ENCODE measurements at places on chromosomes 2 and 18.

DNA sequence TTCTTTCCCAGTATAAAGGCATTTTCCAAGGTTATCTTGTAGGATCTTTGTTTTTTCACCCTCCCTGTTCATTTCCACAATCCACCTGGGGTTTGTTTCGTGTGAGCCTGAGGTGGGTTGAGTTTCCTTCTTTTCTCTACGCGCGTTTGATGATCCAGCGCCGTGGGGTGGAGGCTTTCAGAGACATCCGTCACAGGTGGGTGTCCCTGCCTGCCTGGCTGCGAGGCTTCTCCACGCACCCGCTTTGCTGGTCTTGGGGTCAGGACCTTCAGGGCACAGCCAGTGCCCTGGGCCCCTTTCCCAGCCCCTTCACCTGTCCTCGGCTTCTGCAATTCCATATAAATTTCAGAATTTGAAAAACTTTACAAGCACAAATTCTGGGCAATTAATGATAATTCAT lies 109.0 kb upstream of the ALKAL2 start:
- no peak for DNase-seq

- DNase-seq = no peak
Measured at GRCh38 chr18:42477267-42477666, 522.2 kb downstream of the PIK3C3 start.

GRCh38 chr18:47754311-47755101 lies 176.0 kb downstream of the SMAD2 start:
- peak; percentile 11 for DNase-seq

DNA sequence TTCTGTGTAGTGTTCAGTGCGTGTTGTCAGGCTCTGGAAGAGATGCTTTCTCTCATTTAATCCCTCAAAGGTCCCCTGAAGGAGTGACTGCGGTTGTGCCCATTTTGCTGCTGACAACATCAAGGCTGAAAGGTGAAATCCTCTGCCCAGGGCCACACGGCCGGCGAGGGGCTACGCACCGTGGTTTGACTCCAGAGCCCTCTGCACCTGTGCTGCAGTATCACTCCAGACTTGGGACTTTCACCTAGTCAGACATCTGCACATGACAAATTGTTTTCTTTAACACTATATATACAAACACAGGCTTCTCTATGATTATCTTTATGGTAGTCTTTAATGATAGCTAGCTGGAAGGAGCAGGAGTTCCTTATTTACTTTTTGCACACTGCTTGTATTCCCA lies 90.2 kb downstream of the ARMC9 start:
- no peak for DNase-seq

GRCh38 chr2:241898463-241899270 lies 29.1 kb downstream of the RTP5 start:
- no peak for DNase-seq

- no peak for DNase-seq
Measured at GRCh38 chr2:25073914-25074313, 32.0 kb downstream of the EFR3B start.

DNA sequence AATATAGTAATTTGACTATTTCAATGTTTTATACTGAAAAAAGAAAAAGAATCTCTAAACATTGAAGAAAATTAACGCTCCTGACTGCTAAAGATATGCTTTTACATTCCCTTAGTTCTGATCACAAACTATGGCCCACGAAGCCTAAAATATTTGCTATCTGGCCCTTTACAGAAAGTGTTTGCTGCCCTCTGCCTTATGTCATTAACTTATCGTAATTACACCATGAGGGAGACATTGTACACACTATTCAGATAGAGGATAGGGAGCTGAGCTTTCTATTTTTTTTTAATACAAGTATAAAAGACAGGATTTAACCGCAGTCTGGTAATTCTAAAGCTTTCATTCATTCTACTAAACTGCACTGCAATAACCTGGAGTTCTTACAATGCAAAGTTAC lies 393.1 kb upstream of the DCC start:
- DNase-seq = no peak

DNA sequence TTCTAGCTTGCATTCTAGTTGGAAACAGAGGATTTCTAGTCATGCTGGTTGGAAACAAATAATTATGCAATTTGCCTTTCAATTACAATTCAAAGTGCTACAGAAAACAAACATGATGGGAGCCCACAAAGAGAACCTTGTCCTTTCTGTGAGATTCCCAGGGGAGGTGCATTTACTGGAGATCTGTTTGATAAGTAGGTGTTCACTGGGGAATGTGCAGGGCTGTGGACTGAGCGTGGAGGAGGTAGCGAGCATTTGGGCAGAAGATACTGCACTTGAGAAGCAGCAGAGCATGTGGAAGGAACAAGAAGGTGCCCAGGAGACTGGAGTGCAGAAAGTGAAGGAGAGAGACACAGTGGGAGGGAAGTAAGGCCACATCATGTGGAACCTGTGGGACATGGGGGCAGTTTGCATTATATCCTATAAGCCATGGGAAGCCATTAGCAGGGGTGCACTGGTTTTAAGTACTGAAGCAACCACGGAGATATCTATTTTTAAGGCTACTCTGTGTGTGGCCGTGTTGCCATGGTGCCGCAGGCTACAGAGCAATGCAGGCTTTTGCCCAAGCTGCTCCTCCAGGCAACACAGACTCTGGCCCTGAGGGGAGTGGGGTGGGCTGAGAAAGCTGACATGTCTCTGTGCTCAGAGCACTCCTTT lies 154.0 kb downstream of the ANTXR1 start:
- no peak for DNase-seq

- no peak for DNase-seq
Measured at GRCh38 chr2:167147271-167147941, 259.1 kb downstream of the XIRP2 start.

GRCh38 chr2:142718576-142719155 lies 158.8 kb upstream of the KYNU start:
- DNase-seq = no peak

GRCh38 chr2:74751981-74752851 lies 81.7 kb upstream of the HK2 start:
- no peak for DNase-seq

GRCh38 chr2:76998704-76999103 lies 523.5 kb downstream of the LRRTM4 start:
- no peak for DNase-seq

- DNase-seq = peak; percentile 17
Measured at GRCh38 chr18:23237524-23238151, 102.4 kb downstream of the CABLES1 start.

DNA sequence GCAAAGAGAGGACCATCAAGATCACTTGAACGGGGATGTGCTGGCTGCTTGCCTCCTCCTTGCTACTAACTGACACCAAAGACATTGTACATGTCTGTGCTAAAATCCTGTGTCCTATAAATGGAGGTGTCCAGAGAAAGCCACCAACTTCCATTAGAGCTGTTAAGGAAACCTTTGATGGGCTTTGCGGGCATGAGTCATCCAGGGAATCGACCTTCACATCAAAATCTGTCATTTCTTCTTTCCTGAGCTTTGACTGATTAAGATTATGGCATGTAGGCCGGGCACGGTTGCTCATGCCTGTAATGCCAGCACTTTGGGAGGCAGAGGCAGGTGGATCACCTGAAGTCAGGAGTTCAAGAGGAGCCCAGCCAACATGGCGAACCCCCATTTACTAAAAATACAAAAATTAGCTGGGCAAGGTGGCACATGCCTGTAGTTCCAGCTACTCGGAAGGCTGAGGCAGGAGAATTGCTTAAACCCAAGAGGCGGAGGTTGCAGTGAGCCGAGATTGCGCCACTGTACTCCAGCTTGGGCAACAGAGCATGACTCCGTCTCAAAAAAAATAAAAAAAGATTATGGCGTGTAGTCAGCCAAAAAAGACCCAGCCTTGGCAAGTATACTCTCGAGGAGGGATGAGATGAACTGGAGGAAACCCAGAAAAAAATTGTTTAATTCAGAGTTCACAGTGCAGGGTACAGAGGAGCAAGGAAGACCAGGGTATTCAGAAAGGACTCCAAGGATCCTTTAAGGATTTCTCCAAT lies 115.8 kb downstream of the CABLES1 start:
- DNase-seq = no peak

DNA sequence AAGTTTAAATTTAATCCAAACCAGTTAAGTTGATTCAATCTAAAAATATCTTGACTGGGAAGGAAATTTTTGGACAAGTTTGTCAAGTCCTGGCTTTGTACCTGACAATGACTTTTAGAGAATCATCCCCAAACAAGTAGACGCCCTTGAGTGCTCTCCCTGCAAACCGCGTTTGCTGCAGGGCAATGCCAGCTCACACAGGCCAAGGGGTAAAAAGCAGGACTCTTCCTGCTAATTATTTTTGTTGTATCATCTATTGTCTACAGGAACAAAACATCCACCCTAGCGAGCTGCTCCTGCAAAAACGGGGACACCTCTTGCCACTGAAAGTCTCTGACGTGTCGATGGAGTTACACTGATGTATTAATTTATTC lies 10.9 kb downstream of the ID2 start:
- DNase-seq = no peak

GRCh38 chr2:239271882-239272281 lies 128.9 kb downstream of the HDAC4 start:
- no peak for DNase-seq

- DNase-seq = no peak
Measured at GRCh38 chr2:98089941-98090340, 3.0 kb downstream of the VWA3B start.

DNA sequence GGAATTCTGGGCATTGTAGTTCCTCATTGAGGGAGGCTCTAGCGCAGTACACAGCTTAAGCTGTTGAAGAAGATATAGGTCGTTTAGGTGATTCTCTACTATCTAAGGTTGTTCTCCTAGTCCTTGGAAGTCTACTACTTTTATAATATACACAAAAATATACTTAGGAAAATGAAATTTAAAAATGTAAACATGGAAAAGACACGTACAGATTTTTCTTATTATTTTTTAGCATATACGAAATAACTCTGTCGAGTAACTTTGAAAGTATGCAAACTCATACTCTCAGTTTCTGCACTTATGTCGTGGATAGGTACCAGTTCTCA lies 272 bp upstream of the FASTKD1 start:
- no peak for DNase-seq

DNA sequence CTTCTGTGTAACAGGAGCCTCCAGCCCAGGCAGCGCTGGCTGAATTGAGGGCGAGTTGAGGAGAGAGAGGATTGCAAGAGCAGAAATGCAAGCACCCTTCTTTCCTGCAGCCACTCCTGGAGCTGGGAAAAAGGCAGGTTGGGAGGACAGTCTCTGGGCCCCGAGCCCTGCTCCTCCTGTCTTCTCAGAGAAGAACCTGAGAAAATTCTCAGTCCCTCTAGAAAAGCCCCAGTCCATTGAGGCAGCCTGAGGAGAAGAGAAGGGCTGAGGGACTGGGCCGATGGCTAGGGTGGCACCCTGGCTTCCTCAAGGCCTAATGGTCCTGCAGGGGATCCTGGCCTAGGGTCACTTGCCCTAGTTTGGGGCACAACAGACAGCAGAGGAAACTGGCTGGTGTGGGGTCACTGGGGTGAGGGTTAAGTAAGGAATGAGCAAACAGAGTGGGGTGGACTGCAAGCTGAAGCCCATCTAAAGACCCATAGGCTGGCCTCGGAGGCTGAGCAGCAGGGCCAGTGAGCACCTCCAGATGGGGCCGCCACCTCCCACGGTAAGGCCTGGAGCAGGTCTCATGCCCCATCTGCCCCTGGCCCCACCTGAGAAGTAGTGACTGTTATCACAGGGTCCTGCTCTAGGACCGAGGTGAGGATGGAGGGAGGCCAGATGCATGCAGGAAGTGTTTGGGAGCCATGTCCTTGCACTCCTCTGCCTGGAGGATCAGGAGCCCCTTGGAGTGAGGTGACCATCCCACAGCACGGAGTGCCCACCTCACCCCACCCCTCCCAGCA lies 12.4 kb downstream of the CIB4 start:
- no peak for DNase-seq

DNA sequence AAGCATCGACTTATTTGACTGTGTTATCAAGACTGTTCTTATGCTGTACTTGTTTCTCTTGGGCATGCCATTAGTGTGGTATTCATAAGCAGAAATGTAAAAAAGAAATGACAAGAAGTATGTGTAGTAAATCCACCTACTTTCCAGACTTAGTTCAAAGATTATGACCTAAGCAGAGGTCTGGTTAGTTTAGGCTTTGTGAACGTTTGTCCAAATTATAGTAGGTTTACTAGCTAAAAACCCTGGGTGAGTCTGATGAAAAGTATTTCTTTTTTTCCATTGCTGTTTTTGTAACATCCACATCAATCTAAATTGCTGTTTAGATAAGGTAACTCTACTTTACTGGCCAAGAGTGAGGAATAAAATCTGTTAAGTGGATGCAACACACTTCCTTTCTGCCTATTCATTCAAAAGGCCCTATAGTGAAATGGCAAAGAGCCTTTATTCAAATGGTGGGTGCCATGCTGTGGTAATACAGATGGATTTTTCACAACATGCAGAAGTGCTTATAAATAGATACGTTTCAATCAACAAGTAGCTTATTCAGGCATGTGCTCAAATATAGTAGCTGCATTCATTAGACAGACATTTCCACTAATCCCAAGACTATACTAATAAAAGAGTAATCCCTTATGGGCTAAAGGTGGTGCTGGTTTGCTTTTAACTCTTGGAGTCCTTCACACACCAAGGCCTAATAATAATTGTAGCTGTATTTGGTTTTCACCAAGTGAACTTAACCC lies 122.5 kb upstream of the LTBP1 start:
- no peak for DNase-seq

DNA sequence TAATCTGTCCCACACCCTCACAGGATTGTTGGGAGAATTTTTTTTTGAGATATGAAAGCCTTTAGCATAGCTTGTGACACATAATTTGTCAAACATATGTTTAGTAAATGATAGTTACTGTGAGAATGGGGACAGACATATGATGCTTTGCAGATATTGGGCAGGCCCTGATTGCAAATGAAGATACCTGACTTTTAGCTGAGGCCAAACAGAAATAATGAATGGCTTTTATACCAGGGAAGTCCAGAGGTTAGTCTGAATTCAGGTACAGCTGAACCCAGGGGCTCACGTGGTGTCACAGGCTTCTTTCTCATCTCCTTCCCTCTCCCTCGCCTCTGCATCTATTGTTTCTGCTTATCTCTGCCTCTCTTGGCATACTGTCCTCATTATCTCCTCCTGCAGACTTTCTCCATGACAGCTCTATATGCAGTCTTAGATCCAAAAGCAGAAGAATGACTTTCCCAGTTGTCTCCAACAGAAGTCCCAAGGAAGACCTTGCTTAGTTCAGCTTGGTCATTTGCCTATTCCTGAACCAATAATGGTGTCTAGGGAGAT lies 4.9 kb upstream of the WNT10A start:
- no peak for DNase-seq

DNA sequence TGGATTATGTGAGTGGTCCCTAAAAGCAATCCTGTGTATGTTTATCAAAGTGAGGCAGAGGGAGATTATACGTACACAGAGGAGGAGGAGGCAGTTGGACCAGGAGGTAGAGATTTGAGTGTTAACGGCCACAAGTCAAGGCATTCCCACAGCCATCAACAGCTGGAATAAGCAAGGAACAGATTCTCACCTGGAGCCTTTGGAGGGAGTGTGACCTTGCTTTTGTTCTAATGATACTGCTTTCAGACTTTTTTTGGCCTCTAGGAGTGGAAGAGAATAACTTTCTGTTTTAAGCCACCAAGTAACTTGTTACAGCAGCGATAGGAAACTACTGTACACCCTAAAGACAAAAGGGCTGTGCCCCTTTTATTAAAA lies 18.1 kb downstream of the LCLAT1 start:
- no peak for DNase-seq
